ENCODE measurements at places on chromosomes 7 and 10.

DNA sequence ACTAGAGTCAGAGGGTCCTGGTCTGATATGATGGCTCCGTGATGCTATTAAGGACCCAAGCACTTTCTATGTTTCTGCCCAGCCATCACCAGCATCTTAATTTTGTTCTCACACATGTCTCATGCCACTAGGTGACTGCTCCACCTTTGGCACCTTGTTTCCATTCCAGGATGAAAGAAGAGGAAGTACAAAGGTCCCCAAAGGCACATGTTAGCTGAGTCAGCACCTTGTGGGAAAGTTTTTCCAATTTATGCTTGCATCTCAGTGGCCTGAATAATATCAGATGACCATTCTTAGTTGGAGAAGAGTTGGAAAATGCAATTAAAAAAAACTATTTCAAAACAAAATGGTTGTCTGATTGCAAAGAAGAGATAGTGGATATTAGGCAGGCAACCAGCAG lies 341.0 kb upstream of the NPSR1 start:
- no peak for DNase-seq

DNA sequence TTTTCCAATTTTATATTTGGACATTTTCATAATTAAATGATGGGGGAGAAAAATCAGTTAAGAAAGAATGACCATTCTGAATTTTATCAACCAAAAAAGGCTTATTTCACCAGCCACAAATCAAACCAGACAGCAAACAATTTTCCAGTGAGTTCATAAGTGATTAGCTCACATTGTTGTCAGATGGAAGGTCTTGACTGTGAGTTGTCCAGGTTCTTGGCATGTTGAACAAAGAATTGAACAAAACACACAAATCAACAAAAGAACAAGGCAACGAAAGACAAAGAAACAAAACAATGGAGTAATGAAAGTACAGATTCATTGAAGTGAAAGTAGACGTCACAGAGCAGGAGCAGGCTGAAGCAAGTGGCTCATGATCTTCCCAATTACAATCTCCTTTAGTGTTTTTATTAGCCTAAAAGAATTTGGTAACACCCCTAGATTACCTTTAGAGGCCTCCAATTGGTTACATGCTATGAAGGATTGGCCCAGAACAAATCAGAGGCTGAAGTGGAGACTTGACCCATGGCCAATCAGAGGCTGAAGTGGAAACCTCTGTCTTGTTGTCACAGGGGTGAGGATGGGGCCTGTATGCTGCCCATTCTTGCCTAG lies 248.7 kb downstream of the NEBL start:
- no peak for DNase-seq

GRCh38 chr7:47501406-47501805 lies 80.5 kb downstream of the TNS3 start:
- DNase-seq, result no peak

DNA sequence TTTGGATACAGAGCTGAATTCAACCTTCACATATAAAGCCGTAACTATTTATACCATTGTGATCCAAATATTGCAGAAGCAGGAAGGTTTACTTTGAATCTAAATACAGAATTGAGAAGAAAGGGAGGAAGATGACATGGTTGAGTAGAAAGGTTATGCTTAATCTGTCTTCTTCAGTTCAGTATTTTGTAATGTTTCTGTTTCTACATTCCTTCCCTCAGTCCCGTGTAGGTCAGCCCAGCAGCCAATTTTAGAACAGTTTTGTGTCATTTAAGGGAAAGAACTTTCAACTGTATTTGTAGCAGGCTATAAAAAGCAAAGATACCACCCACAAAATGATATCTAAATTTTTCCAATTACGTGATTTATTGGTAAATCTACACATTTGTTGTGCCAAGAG lies 97.4 kb downstream of the CPED1 start:
- DNase-seq, result no peak

GRCh38 chr7:64882341-64883112 lies 20.5 kb upstream of the ZNF273 start:
- no peak for DNase-seq
